ENCODE measurements at places on chromosomes 12 and 14. TPM values are rescaled to one million over a fixed set of nuclear protein-coding genes. Genes with fewer than 3 reads are reported as not detected.

Gene CCDC177
- total RNA-seq: not detected

Gene ARMH4
- total RNA-seq: 1.2 TPM

Gene TAS2R8
- total RNA-seq: not detected

Gene CRACR2A
- total RNA-seq: 4.9 TPM

Gene BCL11B
- not detected for total RNA-seq

DNA sequence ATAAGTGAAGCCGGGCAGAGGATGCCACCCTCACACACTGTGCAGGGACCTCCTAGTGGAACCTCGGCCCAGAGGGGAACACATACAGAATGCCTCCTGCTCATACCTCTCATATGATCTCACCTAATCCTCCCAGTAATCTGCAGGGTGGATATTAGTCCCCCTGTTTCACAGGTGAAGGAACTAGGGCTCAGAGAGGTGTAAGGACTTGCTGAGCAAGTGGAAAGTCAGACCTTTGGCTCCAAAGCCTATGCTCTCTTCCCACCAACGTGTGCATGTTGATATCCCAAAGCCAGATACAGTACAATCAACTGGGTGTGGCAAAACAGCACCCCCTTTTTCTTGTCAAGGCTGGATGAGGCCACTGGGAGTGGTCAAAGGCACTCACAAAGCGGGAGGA lies 4.2 kb downstream of the MYH6 start:
- DNase-seq: no peak

DNA sequence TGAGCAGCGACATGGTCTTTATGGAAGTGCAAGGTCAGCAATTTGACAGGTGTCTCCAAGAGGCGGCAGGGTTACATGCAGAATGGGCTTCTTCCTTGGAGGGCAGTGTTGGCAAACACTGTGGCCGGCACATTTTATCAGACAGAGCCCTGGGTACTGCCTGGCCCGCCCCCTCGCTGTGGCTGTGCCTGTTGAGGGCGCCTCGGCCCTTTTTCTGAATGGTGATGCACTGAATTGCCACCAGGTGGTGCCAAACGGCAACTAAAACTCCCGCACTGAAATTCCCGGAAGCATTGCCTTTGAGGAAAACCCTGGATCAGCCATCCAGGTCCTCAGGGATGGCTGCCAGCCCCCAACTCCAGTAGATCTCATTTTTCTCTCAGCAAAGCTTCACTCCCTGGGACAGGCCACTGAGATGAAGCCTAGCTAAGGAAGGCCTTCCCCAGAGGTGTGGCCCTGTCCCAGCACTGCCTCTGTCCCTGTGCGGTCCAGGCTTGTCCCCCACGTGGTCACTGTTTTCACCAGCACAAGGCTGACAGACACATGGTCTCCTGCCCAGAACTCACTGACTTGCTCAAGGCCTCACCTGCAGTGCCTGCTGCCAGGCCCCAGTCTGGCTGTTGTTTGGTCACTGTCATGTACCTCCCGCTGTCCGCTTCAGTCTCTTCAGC lies 73.6 kb downstream of the TESC start:
- DNase-seq: peak; percentile 76

DNA sequence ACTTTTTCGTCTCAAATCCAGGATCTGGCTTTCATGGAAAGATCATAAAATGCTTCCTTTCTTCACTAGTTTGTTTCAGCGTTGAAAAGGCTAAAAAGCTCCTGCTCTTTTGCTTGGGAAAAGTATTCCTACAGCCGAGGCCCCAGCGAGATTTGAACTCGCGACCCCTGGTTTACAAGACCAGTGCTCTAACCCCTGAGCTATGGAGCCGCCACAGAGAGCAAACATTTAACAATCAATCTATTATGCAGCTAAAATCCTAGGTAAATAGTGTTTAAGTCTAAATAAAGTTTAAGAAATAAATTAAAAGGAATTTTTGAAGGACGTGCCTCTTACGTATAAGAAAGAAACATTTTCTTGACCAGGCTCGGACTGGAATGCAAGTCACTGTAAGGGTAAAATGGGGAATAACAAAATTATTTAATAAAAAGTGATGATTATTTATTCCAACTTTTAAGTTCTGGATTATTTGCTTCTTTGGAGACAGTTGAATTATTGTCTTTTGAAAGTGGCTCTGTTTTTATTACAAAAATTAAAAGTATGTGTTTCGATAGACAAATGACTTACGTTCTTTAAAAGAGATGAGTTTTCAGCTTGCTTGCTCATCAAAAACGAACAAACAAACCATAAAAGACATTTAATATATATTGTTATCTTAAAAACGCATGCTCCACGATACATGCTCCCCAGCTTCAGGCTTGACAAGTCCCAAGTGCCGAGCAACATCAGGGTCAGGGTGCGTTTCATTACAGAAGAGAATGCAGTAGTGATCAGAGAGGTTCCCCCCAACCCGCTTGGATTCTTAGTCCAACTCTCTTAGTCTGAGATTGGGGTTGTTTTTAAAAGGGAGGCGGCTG lies 10.2 kb downstream of the OR6S1 start:
- DNase-seq: peak; percentile 69

DNA sequence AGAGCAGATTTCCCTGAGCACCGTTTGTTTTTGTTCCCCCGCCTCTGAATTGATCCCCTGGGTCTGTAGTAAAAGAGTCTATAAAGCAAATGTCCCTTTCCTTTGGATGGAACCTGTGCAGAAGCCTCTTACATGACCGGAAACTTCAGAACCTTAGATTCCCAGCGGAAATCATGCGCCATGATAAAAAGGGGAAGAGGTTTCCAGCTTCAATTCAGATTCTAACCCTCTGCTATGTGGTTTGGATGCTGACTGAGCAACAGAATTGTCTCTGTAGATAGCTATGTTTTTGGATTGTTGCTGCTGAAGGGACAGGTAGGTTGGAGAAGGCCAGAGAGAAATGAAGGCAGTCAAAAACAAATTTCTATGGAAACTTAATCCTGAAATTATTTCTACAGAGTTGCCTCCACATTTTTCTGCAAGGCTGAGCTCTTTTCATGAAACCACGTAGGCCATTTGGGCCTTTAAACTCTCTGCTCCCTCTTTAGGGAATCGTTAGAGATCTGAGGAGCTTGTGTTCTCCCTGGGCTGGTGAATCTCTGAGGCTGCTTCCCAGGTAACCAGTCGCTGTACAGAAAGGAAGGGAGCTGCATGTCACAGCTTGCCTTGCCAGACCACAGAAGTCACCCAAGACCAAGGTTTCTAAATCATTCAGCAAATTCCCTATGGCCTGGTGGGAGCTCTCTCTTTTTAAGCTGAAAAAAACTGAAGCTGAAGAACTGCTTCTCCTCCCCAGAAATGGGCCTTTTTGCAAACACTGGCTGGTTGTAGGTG lies 28.7 kb upstream of the OR10P1 start:
- DNase-seq: no peak

GRCh38 chr12:103852498-103852997 lies 11.5 kb upstream of the NT5DC3 start:
- no peak for DNase-seq

DNA sequence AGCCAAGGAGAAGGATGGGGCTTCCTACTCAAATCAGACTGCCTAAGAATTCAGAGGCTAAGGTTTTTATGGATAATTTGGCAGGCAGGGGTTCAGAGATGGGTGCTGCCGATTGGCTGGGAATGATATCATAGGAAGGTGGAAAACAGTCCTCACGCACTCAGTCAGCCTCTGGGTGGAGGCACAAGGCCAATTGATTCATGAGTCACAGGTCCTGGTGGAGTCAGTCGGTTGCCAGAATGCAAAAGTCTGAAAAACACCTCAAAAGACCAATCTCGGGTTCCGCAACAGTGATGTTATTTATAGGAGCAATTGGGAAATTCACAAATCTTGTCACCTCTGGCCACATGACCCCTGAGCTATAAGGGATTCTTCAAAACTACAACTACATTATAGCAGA lies 105.5 kb downstream of the GXYLT1 start:
- no peak for DNase-seq

- DNase-seq: no peak
These were observed 94.0 kb downstream of the WNK1 start for GRCh38 chr12:846421-846820.

GRCh38 chr14:91376547-91377477 lies 40.8 kb downstream of the CCDC88C start:
- no peak for DNase-seq

- no peak for DNase-seq
These were observed 18.7 kb downstream of the HVCN1 start for GRCh38 chr12:110670161-110670701.

DNA sequence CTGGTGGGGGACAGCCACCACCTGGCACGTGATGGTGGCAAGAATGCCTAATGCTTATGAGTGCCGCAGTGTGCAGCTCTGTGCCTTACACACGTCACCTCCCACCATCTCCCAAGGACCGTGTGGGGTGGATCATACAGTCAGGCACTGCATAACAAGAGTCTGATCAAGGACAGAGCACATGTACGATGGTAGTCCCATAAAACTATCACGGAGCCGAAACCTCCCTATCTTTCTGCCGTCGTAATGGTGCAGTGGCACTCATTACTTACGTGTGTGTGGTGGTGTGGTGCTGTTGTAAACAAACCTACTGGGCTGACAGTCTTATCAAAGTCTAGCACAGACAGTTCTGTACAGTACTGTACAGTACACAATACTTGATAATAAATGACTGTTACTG lies 89.3 kb downstream of the CACNA1C start:
- DNase-seq: no peak

- no peak for DNase-seq
These were observed 190.8 kb upstream of the CCDC196 start for GRCh38 chr14:66295386-66295785.

DNA sequence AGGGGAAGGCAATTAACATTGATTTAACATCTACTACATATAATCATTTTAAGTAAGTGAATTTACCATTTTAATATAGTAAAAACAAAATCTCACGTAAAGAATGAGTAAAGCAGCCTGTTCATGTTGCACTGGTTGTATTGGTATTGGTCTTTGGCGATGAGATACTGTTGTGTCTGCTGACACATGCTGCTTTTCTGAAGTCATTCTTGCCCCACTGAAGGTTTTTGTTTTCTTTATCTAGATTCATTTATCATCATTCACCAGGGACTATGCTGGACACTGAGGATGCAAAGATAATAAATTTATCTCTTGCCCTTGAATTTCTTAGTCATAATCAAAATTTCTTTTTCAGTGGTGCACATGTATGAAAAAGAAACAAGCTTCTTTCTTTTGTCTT lies 246.2 kb upstream of the NPAS3 start:
- no peak for DNase-seq

DNA sequence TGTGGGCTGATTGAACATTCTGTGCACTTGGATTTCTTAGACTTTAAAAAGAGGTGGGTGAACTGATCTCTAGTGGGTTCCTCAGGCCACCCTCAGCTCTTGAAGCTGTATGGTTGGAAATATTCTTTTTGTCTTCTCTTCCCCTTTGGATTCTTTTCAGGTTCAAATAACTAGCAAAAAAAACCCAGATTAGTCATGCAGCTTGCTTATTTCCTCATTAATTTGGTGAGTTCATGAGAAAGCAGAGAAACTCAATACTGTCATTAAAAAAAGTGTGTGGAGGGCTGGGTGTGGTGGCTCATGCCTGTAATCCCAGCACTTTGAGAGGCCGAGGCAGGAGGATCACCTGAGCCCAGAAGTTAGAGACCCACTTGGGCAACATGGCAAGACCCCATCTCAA lies 183.4 kb downstream of the ESR2 start:
- DNase-seq: no peak

- peak; percentile 89 for DNase-seq
These were observed 172.3 kb downstream of the DUSP6 start for GRCh38 chr12:89179983-89180382.

DNA sequence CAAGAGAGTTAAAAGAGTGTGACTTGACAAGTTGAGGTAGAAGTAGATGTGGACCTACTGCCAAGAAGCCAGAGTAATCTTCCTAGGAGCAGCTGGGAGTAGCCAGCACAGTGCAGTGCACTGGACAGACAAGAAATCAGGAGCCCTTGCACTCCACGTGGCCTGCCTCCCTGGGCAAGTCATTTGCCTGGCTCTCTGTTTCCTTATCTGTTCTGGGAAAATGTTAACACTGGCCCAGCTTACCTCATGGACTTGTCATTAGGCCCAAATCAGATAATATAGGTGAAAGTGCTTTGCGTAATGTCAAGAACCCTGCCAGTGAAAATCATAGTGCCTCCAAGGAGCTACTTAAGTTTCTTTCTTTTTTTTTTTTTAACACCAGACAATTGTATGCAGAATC lies 19.2 kb downstream of the SLC7A8 start:
- DNase-seq: no peak

DNA sequence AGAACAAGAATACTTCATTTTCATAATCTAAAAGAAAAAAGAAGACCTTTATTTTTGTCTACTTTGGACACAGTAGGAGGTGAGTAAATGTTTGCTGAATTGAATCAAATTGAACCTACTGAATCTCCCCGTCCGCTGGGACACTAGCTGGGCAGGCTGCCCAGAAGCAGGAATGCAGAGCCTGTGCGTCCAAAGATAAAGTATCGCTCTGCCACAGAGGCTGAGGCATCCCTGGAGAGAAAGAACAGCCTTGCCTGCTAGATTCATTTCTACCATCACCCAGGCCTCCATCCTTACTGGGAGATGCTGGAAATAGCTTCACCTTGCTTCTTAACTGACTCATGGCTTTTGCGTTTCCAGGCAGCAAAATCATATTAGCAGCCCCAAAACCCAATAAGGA lies 64.1 kb upstream of the TSPAN11 start:
- DNase-seq: no peak
